ENCODE measurements at places on chromosomes 12 and 14.

GRCh38 chr14:24861083-24861630, 188.8 kb downstream of the STXBP6 start:
- peak; percentile 57 for DNase-seq

DNA sequence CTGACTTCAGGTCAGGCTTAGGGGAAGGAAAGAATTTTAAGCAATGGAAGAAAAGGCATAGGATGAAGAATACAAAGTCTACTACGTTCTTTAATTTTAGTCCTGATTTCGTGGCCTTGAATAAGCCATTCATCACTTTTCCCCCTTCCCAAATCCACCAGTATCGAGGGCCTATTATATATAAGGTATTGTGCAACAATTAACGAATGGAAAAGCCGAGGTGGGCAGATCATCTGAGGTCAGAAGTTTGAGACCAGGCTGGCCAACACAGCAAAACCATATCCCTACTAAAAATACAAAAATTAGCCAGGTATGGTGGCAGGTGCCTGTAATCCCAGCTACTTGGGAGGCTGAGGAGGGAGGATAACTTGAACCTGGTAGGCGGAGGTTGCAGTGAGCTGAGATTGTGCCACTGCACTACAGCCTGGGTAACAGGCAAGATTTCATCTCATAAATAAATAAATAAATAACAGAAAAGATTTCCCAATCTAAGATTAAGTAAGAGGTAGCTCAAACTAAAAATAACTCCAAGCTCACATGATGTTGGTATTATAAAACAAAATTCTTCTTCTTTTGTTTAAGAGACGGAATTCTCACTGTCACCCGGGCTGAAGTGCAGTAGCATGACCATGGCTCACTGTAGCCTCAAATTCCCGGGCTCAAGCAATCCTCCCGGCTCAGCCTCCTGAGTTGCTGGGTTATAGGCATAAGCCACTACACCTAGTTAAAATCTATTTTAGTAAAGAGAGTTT, 58.3 kb upstream of the NR2C1 start:
- DNase-seq = no peak

DNA sequence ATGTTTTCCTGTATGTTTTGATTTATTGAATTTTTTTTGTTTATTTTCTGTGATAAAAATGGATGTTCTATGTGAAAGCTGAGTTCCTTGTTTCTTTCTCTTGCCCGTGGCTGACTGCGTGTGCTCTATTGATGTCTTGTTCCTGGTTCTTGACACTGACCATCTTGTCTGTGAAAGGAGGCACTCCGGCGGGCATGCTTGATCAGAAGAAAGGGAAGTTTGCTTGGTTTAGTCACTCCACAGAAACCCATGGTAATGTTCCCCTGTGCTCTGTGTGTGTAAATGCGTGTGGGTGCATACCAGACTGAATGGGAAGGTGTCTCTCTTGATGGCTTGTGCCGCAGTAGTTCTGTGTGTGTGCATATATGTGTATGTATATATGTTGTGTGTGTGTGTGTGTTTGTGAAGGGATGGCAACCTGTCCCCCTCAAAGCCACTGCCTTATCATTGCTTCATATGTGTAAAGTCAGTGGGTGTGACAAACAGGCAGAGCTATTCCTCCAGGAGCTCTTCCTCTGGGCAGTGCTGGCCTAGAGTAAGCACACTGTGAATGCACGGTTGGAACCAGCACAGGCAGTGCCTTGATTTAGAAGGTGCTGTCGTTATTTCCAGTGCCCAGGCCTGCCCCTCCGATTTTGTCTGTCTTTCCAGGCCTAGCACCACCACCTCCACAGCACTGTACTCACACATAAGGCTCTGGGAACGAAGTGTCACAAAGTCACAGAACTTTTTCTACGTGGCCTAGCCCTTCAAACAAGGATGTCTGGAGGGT, 247.3 kb upstream of the FKBP4 start:
- no peak for DNase-seq

GRCh38 chr12:77003246-77003645, 62.1 kb downstream of the E2F7 start:
- no peak for DNase-seq

GRCh38 chr14:90630171-90630806, 185.9 kb downstream of the TTC7B start:
- no peak for DNase-seq

GRCh38 chr12:15629761-15630160, 159.4 kb downstream of the EPS8 start:
- DNase-seq = peak; percentile 64

- DNase-seq = no peak
Measured at GRCh38 chr12:108744021-108744897, 12.9 kb upstream of the CORO1C start.

DNA sequence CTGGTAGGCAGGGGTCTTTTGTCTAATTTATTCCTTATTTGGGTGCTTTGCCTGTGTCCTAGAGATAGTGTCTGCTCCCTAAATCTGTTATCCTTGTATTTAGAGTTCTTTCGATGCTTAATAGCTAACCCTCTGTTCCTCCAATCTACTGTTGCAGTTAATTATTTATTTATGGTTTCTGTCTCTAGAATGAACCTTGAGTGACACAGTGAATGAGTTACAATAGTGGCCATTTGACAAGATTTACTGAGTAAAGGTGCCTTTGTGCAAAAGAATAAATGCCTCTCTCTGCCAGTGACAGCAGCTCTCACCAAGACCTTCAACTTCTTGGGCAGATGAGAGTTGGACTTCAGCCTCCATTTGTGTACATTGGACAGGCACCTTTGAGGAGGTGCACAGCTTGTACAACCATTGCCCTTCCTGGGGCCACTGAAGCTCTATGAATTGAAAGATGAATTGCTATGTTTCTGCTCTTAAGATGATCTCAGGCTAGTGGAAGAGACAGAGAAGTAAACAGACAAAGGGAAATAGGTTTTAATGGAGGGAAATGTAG, 165.9 kb downstream of the DERA start:
- no peak for DNase-seq

DNA sequence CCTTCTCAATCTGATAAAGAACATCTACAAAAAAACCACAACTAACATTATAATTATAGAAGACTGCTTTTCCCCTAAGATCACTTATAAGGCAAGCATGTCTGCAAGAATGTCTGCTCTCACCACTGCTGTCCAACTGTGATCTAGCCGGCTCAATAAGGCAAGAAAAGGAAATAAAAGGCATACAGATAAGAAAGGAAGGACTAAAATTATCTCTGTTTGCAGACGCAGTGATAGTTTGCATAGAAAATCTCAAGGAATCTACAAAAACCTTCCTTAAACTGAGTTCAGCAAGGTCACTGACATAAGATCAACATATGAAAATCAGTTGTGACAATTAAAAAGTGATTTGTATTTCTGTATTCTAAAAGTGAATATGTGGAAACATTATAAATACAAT, 138.0 kb upstream of the EGLN3 start:
- DNase-seq = no peak

DNA sequence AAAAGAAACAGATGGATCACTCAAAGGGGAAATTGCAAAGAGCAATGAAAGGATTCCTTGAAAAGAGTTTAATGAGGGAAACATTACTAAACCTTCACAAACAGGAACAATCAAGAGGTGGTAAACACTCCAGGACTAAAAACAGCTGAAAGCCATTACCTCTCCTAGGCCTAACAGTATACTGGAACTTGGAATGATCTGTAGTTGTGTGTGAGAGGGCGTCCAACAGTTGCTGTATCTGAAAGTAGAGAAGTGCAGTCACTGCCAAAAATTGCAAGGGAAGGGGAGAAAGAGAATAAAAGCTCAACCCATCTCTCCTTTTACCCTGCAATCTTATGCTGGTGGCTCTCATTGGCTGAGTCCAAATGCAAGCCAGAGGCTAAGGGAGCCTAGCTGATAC, 17.0 kb upstream of the MIS18BP1 start:
- DNase-seq = no peak

DNA sequence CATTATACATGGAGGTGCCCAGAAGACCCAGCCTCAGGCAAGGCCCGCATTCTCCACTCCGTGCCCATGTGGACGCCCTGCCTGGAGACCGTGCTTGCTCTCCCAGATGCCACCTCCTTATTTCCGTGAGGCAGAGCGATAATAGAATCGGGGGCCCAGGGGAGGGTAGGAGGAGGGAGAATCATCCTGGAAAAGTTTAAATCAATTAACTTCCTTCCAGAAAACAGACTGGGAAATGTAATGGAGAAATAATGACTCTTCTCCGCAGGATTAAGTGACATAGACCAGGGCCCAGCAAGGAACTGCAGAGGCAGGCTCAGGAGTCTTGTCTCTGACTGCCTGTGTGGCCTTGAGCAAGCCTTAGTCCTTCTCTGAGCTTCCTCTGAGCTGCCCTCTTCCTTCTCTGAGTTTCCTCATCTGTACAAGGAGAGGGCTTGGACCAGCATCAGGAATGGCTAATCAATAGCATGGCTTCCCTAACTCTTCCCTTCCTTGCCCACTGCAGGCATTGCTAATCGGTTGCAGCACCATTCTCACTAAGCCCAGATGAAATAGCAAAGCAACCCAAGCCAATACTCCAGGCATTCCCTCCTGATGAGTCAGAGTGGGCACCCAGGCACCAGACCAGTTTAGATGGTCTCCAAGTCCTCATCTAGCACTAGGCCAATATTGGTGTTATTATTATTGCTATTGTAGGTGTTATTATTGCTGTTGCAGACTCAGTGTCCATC, 11.3 kb upstream of the FAM222A start:
- no peak for DNase-seq

DNA sequence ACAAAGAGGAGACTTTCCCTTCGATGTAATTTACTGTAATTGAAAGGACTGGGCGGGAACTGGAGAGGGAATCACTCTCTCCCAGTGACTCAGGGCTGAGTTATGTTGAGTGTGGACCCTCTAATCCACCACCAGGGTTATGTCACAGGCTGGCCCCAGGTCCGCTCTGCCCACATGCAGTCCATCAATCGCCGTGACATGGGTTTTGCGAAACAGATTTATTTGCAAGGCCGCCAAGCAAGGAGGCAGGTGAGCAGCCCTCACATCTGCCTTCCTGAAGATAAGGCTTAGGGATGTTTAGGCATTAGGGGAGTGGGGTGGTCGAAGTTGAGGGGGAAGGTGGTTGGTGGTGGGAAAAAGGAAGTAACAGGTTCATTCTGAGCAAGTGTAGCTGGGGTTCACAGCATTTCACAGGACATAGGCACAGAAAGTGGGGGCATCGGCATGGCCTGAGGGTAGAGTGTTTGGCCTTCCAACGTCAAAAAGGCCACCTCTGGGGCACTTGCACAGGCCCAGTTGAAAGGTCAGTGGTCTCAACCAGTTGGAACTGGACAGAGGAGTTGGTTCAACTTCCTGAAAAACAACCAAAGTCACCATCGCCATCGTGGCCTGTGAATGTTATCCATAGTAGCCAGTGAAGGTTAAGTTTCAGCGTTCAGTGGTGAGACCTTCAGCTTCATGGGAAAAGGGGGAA, 66.9 kb downstream of the DNAH10 start:
- DNase-seq = peak; percentile 12

DNA sequence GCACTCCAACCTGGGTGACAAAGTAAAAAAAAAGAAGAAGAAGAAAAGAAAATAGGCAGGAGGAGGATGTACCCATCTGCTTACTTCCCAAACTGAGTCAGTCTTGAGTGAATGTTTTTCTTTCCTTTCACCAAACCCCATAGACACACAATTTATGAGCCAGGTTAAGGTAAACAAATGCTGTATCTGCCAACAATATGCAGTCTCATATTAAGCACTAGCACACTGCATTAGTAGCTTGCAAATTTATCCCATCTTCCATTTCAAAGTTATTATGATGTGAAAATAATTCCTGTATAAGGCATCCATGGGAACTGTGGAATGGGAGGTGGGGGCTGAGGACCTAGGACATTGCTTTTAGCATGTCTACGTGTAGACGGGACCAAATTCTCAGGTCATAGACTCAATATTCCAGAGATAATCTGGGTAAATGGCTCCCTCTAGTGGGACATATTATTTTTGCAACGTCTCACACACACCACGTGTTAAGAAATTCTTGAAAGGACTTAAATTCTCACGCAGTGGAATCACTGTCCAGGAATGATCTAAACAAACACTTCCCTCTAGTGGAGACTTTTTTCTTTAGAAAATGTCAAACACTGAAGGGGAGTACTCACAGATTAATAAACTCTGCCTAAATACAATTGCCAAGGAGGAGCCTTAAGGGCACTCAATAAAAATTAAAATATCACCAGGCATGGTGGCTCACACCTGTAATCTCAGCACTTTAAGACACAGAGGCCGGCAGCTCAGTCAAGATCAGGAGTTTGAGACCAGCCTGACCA, 17.1 kb upstream of the OR10P1 start:
- peak; percentile 91 for DNase-seq

GRCh38 chr12:26741584-26742227, 91.3 kb downstream of the ITPR2 start:
- DNase-seq = no peak

GRCh38 chr14:35534208-35534872, 376 bp downstream of the INSM2 start:
- DNase-seq = no peak

DNA sequence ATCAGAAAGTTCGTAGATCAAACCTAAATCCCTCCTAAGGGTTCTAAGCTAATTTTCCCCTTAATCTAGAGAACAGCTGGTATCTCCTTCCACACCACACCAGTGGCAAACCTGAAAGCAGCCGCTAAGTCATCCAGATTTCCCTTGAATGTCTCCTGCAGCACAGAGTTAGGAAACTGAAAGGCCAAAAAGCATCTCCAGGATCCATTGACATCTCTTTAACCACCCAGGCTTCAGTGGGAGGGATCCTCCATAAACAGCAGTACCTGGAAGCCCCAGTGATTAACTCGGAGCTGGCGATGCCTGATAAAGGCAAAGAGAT, 47.6 kb downstream of the CRACR2A start:
- DNase-seq = no peak

DNA sequence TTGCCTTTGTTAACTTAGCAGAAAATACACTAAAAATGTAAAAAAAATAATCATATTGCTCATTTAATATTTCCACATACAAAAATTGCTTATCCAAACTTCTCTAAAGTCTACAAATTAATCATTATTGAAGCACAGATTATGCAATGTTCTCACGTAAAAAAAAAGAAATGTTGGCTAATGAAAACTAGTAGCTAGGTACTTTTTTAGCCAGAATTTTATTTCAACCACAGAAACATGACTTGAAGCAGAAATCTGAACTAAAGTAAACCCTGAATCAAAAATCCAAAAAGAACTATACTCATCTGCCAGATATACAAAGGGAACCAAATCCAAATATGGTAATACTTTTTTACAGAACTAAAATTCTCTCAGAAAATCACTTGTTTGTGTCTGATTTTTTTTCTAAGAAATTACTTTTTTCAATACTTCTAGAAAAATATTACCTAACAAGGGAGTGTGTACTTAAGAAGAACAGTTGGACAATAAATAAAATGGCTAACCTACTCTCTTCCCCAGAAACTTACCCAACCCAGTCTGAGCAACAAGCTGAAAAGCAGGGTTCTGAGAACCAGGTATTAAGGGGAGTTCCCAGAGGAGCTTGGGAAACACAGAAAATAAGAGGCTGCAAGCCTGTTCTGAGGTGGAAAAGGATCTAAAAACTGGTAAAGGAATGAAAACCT, 78.4 kb upstream of the RAP1B start:
- no peak for DNase-seq

- DNase-seq = no peak
Measured at GRCh38 chr12:50991291-50991690, 34.9 kb downstream of the SLC11A2 start.

All from LoVo (cell line).